Daoy (cell line): ENCODE measurements at places on chromosomes 2 and 18. TPM values are rescaled to one million over a fixed set of nuclear protein-coding genes. Genes with fewer than 3 reads are reported as not detected.

DNA sequence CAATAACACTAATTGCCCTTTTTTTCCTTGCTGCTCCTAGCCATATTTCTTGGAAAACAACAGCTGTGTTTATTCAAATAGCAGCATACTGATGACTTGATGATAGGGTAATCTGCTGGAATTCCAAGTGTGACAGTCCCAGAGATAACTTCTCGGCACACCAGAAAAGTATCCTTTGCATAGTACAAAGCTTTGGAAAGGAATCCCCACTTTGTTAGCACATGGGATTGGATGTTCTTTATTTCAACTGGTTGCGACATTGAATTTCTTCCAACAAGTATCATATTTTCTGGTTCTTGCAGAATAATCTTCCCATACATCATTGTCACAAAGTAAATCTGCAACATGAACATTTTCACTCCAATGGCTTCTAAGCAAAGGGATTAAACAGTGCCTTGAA lies 445.8 kb upstream of the ACVR2A start:
- no peak for DNase-seq

Gene POTEJ
- 0.06 and 0.18 TPM in 2 replicates for total RNA-seq

DNA sequence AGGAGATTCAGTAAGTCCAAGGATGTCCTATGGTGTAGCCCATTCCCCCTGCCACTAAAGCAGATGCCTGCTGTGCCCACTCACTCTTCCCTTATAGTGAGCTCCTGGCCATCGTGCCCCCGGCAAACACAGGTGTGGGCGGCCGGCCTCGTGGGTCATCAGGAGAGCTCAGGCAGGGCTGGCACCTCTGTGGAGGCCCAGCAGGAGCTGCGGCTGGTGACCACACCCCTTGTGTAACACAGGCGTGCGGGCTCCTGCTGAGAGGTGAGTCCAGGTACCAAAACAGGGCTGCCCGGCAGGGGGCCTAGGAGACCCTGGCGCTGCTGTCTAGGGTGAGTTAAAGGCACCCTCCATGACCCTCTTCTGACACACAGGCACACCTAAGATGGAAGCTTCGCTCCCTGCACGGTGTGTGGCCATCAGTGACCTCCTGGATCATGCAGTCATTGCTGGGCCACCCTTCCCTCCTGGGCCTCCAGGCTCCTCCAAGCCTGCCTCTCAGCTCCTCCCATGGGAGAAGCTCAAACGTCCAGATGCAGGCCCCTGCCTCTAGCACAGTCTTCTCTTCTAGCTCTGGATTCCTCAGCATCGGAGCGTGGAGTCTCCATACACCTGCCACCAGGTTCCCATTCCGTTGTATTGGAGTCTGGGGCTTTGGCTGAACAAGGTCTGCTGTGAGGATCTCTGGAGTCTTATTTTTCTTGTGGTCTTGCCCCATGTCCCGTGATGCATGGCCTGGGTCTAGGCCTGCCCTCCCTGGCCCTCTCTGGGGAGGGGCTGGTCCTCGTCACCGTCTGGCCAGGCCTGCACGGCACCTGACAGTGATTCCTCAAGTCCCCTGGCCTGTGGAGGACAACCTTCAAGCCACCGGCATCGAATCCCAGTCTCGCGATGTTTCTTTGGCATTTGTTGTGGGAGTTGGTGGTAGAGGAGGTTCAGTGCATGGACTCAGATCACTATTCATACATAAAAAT lies 246.9 kb downstream of the ACKR3 start:
- DNase-seq, result no peak

Gene OSR1
- total RNA-seq, result 0.06 TPM in 1 of 2 replicates, not detected in the other

Gene TIA1
- total RNA-seq, result 67.4 and 83.1 TPM in 2 replicates

Gene TMEM163
- total RNA-seq, result 0.09 and 0.34 TPM in 2 replicates

Gene SERPINB11
- total RNA-seq, result not detected in 2 replicates

Gene TSN
- 99.0 and 106 TPM in 2 replicates for total RNA-seq

DNA sequence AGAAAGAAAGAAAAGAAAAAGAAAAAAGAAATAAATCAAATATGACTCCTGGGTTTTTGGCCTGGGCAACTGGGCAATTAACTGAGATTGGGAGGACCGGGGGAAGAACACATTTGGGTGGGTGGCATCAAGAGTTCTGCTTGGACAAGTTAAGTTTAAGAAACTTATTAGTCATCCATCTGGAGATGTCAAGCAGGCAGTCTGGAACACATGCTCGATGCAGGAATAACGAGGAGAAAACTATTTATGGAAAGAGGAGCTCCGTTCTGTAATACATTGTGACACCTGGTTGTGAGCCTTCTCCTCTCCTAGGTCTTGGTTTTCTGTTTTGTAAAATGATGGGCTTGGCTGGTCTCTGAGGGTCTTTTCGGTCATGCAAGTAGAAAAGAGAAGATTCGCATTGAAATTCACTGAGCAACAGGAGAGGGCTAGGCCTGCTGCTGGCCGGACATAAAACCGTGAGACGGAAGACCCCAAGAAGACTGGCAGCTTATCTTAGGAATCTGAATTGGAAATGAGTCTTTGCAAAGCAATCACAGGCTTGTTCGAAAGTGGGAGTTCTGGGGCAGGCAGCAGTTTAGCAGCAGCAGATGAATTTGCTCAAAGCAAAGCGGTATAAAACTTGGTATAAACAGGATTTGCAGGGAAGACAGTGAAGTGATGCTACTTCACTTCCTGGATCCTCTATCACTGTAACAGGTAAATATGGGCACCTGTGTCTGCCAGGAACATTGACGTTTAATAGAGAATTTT lies 51.4 kb downstream of the E2F6 start:
- DNase-seq, result no peak

- DNase-seq, result peak; percentile 27
These were observed 51.0 kb downstream of the FAM168B start for GRCh38 chr2:131042148-131042775.

DNA sequence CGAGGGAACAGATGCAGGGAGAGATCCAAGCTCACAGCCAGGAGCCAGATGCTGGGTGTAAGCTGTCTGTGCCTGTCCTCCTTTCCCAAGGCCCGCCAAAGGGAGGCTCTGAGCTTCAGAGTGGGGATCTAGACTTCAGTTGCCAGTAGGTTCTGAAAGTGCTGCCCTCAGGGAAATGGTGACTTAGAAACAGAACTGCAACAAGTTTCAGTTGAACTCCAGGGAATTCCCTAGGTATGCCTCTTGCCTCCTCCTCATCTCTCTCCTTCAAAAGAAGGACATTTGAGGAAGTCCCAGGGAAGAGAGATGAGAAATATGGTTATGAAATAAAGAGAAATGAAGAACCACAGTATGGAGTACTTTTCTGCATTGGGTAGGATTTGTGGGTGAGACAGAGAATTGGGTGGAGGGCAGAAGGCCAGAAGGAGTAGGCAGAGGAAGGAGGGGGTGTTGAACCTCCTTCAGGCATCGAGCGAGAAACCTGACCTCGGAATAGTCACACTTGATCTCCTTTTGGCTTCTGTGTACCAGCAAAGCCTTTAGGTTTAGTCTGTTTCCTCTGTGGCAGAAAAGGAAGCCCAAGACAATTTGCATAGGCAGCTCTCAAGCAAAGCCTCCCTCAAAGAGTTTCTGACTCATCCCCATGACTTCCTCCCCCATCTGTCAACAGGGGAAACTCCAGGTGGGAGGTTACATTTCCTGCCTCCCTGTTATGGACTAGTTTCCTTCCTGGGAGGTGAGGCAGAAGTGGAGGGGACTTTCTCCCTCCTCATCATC lies 45.7 kb downstream of the QPCT start:
- peak; percentile 97 for DNase-seq

- DNase-seq, result no peak
These were observed 63.4 kb downstream of the FAM168B start for GRCh38 chr2:131029812-131030211.

GRCh38 chr2:85516653-85517389 lies 22.1 kb upstream of the MAT2A start:
- no peak for DNase-seq

Gene ADD2
- 15.6 and 23.3 TPM in 2 replicates for total RNA-seq

DNA sequence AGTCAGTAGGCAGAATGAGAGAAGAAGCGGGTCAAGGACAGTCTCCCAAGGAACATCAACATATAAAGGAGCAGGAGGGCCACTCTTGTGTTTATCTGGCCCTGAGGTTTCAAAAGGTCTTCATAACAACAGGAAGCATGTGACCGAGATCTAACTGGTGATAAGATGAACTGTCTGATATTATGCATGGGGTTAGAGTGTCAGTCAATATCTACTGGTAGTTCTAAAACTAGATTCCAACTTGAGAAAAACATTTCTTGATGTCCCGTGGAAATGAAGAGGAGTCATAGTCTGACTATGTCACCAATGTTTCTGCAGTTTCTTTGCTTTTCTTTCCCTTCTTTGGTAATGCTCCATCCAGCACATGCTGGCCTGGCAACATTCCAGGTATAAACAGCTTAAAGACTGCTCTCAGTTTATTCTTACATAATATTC lies 77.5 kb upstream of the ITPRID2 start:
- no peak for DNase-seq

- no peak for DNase-seq
These were observed 18.0 kb downstream of the TGOLN2 start for GRCh38 chr2:85309699-85310321.

DNA sequence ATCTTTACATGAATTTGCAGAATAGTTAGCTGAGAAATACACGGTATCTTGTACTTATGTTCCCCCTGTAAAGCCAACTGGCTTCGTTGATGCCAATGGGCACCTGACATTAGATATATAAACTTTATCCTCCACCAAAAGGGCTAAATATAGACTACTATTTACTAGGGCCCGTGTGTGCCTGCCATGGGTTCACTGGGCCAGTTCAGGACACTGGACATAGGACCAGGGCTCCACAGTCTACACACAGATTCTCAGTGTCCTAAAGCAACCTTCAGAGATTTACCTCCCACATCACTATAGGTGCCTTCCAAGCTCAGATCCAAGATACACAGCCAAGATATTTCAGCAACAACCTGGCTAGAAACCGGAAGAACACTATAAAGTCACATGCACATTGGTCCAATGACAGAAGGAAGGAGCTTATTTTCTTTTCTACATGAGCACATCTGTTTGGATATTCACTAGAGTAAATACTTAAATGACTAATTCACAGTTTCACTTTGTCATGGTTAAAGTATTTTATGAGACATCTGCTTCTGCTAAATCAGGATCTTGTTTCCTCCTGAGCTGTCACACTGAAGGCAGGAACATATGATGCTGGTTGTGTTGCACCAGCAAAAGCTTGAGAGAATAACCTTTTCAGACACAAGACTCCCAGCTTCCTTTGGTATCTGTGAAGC lies 95.1 kb downstream of the MYO5B start:
- DNase-seq, result peak; percentile 55

Gene CYS1
- 2.1 and 5.1 TPM in 2 replicates for total RNA-seq

GRCh38 chr2:226829721-226830631 lies 5.9 kb upstream of the RHBDD1 start:
- no peak for DNase-seq

GRCh38 chr2:172377408-172377807 lies 50.0 kb upstream of the ITGA6 start:
- no peak for DNase-seq

GRCh38 chr2:215711471-215712034 lies 275.7 kb upstream of the FN1 start:
- DNase-seq, result peak; percentile 82

Gene VWC2L
- not detected in 2 replicates for total RNA-seq

Gene GPR17
- total RNA-seq, result not detected in 2 replicates

Gene PFN4
- total RNA-seq, result 0.74 and 4.7 TPM in 2 replicates

GRCh38 chr18:40338284-40338683 lies 1616.8 kb upstream of the PIK3C3 start:
- no peak for DNase-seq

DNA sequence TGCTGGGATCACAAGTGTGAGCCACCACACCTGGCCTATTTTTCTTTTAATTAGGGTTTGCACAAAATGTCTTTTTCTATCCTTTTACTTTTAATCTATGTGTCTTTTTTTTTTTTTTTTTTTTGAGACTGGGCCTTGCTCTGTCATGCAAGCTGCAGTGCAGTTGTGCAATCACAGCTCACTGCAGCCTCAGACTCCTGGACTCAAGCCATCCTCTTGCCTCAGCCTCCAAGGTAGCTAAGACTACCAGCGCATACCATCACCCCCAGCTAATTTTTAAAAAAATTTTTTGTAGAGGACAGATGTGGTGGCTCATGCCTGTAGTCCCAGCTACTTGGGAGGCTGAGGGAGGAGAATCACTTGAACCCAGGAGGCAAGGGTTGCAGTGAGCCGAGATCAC lies 27.1 kb downstream of the ADCY3 start:
- no peak for DNase-seq

- DNase-seq, result no peak
These were observed 46.2 kb downstream of the INHBB start for GRCh38 chr2:120391911-120392665.

- no peak for DNase-seq
These were observed 103.0 kb downstream of the KYNU start for GRCh38 chr2:142980246-142981068.

Gene COBLL1
- 4.6 and 6.7 TPM in 2 replicates for total RNA-seq

DNA sequence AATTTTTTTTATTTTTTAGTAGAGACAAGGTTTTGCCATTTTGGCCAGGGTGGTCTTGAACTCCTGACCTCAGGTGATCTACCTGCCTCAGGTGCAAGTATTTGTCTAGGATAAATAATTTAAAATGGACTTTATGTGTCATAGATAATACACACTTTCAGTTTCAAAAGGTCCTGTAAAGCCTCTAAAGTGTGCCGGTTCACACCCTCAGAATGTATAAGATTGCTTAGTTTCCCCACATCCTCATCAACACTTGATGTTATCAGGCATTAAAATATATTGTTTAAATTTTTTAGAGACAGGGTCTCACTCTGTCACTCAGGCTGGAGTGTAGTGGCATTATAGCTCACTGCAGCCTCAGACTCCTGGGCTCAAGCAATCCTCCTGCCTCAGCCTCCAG lies 170.5 kb downstream of the ANKRD44 start:
- no peak for DNase-seq

DNA sequence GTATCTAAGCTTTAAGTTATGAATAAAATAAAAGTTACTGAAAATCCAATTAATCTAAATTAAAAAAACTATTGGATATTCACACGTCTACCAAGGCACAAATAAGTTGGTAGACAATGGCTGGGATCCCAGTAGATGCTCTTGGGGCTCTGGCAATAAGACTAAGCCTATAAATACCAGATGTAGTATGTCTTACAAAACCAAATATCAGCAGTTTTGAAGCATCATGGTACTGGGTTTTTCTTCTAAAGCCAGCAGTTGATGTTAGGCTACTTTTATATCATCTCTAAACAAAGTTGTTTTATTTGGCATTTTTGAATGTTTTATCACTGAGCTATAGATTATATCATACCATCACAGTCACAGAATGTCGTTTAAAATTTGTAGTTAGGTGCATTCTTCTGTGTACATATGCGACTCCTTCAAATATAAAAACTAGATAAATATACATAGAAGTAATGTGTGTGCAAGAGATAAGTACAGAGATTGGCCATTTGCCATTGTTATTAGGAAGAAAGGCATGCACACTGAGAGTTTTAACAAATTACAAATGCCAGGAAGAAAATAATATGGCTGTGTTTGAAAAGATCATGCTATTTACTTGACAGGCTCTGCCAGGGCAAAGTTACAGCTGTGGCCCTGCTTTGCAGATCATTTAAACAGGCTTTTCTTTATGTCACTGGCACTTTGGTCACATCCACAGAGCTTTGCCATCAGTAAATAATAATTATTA lies 21.6 kb upstream of the TMEM17 start:
- DNase-seq, result no peak

- DNase-seq, result no peak
These were observed 47.3 kb downstream of the WDFY1 start for GRCh38 chr2:223897669-223898330.

- DNase-seq, result no peak
These were observed 68.7 kb upstream of the MC2R start for GRCh38 chr18:13984080-13984479.

GRCh38 chr2:40265602-40266001 lies 186.3 kb downstream of the SLC8A1 start:
- DNase-seq, result no peak
